ENCODE measurements at places on chromosomes 11 and 22.
A peak's percentile ranks its signal among the peaks of the same experiment; 100 is the strongest.

- DNase-seq: peak; percentile 35
These were observed 5.8 kb upstream of the LGALS1 start for GRCh38 chr22:37669586-37669985.

DNA sequence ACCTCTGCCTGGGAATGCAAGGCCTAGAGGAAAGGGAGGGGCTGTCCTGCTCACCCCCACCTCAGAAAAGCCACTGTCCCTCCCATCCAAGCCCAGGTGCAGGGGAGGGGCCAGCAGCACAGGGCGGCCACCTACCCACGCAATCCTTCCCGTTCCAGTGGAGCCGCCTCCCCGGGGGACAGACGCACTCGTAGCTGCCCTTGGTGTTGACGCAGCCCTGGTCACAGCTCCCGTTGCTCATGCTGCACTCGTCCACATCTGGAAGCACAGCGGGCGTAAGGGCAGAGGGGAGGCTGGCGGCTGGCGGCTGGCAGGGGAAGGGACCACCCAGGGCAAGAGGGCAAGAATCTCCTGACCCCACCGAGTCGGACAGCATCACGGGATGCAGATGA, 40.3 kb upstream of the TTLL12 start:
- no peak for DNase-seq

DNA sequence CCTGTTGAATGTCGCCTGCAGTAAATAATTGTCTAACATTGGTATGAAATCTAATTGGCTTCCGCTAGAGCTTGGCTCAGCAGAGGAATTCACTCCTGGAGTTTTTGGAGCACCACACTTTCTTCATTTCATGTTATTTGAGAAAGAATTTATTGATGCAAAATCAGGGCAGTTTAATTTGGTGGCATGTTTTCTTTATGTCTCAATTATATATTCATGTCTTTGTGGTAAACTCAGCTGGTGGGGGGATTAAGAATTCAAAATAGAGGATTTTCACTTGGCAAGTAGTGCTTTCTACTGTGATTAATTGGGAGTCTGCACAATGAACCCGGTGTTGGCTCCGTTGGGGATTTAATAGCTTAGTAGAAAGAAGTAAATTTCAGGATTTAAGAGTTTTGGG, 784.4 kb downstream of the NTM start:
- peak; percentile 14 for DNase-seq

DNA sequence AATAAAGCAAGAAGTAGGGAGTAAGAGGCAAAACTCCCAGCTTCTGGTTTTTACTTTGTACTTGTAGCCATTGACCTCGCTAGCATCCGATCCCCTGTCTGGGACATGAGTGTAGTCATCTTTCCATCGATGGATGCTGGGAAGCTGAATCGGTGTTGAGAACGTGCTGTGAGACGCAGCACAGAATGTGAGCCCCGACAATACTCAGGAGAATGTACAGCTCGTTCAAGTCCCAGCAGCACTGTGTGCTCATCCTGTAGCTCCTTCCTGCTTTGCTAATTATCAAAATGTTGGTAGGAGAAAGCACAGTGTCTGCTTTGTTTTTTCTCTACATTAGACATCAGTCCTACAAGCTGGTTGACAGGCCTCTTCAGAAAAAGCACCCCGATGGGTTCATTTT, 56.6 kb downstream of the JAM3 start:
- no peak for DNase-seq

DNA sequence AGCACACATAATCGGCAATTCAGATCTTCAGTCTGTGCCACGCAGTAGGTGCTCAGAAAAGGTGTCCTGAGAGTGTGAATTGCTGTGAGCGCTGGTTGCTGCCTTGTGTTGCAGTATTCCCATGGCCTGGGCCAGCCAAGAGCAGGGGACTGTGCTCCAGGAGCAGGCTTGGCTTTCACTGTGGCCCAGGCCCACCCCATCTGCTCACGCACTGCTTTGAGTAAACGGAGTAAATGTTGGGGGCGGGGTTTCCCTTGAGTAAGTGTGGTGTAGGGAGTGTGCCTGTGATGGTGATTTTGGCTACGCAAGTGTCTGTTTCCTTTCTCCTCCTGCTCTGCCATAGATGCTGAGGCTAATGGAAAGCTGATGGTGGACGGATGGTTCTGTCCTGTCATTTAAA, 2.3 kb downstream of the CTTN start:
- no peak for DNase-seq

GRCh38 chr11:12224537-12224893, 114.1 kb downstream of the MICAL2 start:
- peak; percentile 65 for DNase-seq

GRCh38 chr11:21492931-21493330, 700.0 kb upstream of the ANO5 start:
- no peak for DNase-seq

DNA sequence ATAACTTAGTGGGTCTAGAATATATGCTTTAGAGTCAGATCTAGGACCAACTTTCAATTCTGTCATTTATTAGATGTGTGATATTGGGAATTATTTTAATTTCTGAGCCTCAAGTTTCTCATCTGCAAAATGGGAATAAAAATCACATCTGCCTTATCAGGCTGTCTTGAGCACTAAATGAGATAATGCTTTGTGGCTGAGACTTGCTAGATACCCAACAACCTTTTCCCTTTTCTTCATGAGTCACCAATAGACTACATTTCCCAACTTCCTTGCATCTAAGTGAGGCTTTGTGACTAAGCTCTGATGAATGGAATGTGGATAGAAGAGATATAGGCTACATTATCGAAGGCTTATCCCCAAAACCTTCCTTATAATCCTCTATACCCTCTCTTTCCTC, 220.7 kb upstream of the SESN3 start:
- peak; percentile 91 for DNase-seq

GRCh38 chr11:99489581-99489980, 468.8 kb downstream of the CNTN5 start:
- DNase-seq: peak; percentile 18

- DNase-seq: peak; percentile 3
These were observed 174.2 kb upstream of the PDGFD start for GRCh38 chr11:104338186-104338585.

DNA sequence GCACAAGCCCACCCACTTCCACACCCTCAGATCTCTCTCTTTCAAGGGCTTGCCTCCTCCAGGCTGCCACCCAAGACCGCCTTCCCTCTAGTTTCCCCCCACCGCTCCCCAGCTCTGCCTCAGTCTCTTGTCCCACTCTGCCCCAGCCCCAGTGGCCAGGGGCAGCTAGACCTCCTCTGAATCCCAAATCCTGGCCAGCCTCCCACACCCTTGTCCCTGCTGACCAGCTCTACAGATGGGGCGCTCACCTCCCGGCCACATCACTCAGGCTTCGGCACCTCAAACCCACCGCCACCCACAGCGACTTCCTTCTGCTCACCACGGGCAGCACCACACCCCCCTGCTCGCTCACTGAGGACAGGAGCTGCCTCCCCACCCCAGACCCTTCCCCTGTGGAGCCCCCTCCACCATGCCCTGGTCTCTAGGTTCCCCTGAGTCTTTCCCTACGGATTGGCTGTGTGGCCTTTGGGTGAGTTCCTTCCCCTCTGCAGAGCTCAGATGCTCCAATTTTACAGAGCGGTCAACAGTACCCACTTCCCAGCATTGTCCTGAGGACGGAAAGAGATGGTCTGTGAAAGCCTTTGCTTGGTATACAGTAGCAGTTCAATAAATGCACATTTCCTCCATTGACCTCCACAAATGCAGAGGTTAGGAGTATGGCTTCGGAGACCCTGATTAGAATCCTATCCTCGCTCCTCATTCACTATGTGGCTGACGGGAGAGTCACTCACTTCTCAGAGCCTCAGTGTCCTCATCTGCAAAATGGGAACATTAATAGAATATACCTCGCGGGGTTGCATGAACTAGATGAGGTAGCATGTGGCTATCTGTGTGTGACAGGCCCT, 11.5 kb upstream of the SPI1 start:
- no peak for DNase-seq

- no peak for DNase-seq
These were observed 5.6 kb downstream of the CD5 start for GRCh38 chr11:61107888-61108287.

DNA sequence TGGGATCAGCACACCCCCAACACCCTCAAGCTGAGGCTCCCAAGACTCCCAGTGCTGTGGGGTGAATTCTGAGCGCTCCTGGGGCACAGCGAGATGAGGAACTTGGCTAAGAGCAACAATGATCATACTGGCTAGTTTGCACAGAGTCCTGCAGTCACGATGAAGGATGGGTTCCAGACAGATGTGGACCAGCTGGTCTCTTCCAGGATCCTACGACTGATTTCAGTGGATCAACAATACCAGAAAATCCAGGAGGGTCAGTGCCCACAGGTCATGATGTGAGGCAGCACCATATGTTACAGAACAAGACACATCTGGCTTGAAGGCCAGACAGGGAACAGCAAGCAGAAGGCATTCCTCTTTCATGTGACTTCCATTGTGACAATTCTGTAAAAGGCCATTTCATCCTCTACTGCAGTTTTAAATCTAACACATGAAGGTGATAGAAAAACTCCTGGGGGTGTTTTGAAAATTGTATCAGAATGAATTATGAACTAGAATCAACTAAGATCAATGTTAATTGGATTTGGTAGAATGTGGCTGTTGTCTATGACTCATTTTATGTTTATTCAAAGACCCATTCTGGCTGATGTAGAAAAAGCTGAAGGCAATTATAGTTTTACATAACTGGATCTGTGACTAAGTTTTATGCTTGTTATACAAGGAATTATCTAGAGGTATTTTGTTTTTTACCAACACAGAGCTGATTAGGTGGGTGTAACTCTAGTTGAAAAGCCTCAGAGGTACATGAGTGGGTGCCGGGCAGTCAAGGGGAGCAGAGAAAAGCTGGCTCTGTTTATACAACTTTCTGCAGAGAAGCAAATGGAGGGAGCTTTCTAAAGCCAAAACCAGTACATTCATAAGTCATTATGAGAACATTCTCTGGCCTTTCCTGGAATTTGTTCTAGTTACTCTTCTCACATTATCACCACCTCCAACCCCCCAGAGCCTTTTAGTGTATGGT, 29.1 kb downstream of the OR52K1 start:
- DNase-seq: no peak

GRCh38 chr11:125948278-125949051, 2.6 kb downstream of the VSIG10L2 start:
- no peak for DNase-seq

GRCh38 chr11:118552341-118552740, 13.4 kb downstream of the IFT46 start:
- DNase-seq: no peak

Measured in fibroblast of skin of right quadriceps (primary cell).